Suppressor macrophage treated with lipopolysaccharide for 4 hours (primary cell): ENCODE measurements at places on chromosomes 1 and 21.

DNA sequence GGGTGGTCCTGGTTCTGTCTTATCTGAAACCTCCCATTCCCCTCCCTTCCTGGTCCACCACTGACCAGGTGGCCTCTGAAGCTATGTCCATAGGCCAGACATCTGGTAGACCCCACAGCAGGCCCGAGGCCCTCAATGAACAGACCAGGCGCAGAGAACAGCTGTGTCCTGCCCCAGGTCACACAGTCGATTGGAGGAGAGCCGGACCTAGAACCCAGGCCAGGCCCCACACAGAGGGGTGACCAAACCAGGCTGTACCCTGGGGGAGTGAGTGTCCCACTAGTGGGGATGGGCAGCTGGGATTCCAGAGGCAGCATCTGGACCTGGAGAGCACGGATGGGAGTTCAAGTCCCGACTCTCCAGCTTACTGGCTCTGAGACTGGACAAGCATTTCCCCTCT lies 29.2 kb downstream of the RNU1-1 start:
- no peak for DNase-seq

- DNase-seq, result peak; percentile 34
Measured at GRCh38 chr1:212286556-212287131, 1.4 kb downstream of the PPP2R5A start.

DNA sequence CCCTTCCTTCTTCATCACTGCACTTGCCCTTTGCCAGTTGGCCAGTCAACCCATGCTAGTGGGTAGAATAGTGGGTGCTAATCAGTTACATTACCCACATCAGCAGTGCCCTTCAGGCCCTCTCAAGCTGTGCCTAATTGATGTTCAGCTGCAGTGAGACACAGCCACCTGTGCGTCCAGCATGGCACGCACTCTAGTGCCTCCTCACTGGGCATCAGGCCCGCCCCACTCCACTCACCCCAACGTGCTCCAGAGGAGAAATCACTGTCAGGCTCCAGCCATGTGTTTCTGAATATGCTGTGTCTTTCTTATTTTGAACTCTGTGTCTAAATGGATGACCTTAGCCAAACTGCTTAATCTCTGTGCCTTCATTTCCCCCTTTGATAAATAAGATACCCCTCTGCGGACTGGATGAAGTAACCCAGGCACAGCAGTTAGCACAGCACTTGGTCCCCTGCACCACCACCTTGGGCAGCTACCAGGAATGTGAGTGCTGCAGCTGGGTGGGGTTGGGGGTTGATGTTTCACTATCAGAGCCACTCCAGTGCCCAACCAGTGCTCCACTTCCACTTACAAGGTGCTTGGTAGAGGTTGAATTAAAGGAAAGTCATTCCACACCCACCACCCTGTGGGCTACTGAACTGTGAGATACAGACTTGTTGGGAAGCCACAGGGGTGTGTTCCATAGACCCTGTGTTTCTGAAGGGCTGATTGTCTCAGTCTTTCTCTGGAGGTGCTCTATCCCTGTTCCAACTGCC lies 8.9 kb upstream of the ADORA3 start:
- no peak for DNase-seq

DNA sequence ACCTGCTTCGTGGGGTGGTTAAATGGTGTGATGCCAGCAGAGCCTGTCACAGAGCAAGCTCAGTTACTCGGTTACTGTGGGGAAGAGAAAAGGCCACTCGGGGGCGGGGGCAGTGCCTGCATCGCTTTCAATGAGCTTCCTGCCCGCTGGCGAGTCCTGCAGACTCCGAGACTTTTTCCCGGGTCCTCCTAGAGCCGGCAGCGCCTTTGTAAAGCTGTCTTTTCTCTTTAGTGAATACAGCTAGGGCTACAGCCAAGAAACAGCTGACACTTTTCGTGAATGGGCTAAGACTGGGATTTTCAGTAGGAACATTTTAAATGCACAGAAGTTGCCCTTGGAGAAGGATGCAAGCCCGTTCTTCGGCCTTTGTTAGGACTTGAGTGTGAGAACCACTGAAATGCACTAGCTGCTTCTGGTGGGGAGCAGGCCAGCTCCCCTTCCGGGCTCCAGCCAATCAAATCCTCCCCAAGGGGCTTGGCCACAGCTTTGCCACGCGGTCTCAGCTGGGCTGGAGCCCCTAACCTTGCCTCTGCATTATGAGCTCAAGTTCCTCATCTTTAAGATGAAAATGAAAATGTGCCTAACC lies 23.4 kb upstream of the EFHD2 start:
- peak; percentile 36 for DNase-seq

DNA sequence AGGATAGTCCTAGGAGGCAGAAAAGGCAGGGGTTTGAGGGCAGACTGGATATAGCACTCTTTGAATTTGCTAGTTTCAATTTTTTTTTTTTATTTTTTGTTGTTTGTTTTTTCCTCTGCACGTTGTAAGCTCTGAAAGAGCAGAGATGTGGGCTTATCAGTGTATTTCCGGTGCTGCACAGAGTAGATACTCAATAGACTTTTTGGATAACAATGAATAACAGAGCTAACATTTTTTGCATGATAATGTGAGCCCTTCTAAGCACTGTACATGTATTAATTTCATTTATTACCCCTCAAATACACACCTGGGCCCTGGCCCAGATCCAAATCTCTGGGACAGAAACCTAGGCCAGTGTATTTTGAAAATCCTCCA lies 17.1 kb upstream of the PARP1 start:
- no peak for DNase-seq

- no peak for DNase-seq
Measured at GRCh38 chr1:212247179-212247721, 38.0 kb upstream of the PPP2R5A start.

- DNase-seq, result no peak
Measured at GRCh38 chr1:93186667-93187066, 6.1 kb downstream of the CCDC18 start.

- peak; percentile 53 for DNase-seq
Measured at GRCh38 chr21:36209626-36210171, 53.1 kb downstream of the DOP1B start.

DNA sequence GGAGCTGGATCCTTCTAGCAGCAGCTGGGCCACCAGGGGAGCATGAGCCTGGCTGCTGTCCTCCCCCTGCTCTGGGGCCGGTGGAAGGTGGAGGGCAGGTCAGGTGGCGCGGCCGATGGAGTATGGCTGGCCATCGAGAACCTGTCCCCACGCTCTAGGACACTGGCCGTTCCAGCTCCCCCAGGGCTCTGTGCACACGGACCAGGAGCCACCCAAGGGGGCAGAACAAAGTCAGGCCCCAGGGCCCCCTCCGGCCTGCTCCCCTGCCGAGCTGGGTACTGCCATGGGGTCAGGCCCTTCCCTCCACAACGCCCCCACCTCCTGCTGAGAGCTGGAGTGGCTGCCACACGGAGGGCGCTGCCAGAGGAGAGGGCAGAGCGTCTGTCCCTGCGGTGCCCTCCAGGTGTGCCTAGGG lies 4.5 kb upstream of the PLCH2 start:
- DNase-seq, result no peak

GRCh38 chr1:109910123-109910962 lies at the start of gene CSF1:
TSS of gene CSF1 (plus strand) at chr1:109910849. CDS start at chr1:109911024, 175 bp downstream.
- DNase-seq, result peak; percentile 88

DNA sequence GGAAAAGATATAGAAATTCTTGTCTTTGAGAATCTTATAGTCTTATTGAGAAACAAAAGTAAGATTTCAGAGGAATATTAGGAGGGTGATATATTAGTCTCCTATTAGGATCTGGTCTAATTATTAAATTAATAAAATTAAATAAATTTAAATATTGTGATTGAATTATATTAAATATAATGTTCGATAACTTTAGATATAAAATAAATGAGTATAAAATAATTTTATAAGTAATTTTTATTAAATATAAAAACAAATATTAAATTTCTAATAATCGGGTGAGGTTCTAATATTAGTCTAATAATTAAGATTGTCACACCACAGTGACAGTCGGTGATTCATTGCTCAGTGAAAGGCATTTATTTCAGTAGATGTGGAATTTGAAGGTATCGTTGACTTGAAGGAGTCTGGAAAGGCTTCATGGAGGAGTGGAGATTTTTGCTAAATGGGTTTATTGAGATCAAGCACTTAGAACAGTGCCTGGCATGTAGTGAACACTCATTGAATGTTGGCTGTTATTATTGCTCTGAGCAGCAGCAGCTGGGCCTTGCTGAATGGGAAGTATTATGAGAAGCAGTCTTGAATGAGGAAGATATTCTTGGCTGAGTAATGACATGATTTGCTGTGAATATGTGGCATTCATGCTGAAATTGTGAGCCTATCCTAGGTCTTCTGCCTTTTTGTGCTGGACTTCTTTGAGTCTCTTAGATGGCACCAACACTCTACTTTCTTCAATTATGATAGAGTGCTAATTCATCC lies 74.6 kb downstream of the USP25 start:
- peak; percentile 13 for DNase-seq

DNA sequence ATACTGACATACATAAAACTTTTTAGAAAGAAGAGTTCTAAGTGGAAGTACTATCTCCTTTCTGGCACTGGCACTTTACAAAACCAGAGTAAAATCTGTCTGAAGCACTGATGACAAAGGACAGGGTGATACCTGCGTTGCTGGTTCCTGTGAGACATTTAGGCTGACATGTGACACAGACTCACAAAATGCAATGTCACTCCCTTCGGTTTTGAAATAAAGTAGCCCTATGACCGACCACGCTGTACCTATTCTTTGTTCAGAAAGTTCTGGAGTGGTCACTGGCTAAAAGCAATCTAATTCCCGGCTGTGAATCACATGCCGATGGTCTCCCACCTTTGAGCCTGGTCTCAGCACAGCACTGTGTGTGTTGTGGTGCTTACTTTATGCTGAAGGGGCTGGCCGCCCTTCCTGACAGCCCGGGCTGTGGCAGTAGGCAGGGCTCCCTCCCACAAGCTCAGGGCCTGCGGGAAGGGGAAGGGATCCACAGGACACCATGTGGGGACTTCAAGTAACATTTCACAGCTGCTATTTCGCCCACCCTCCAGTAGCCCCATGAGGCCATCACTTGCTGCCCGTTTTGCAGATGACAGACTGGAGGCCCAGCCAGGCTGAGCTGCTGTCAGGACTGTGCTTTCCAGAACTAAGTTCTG lies 48.0 kb downstream of the MRPL37 start:
- DNase-seq, result no peak

GRCh38 chr1:195962051-195962450 lies 646.2 kb downstream of the KCNT2 start:
- no peak for DNase-seq

- DNase-seq, result no peak
Measured at GRCh38 chr1:115726161-115726560, 42.4 kb downstream of the CASQ2 start.

DNA sequence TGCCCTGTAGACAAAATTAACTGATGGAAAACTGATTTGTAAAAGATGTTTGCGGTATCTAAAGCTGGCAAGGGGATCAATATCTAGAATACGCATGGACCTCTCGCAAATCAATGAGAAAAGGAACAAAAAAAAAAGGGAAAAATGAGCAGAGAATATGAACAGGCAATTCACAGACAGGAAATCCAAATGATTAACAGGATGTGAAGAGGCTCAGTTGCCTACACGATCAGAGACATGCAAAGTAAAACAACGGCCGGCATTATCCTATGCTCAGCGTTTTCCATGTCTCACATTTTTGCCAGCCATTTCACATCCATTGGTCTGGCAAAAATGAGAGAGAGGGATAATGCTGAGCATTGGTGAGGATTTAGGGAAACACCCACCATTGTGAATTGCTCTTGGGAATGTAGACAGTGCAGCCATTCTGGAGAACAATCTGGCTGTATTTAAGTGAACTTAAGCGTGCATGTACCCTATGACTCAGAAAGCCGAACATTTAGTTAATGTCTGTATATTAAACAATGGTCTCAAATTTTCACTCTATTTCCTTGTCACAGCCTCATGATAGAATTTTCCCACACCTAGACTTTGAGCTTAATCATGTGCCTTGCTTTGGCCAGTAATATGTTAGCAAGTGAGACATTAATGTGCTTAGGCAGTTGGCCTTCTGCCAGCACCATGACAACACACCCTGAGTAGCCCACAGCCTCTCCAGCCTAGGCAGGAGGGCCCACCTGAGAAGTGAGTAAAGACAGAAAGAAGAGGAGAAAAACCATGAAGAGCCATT lies 61.0 kb upstream of the NBPF3 start:
- no peak for DNase-seq

GRCh38 chr1:22057861-22058260 lies 5.4 kb downstream of the CDC42 start:
- no peak for DNase-seq

- no peak for DNase-seq
Measured at GRCh38 chr1:205224736-205225135, 3.0 kb upstream of the TMCC2 start.

DNA sequence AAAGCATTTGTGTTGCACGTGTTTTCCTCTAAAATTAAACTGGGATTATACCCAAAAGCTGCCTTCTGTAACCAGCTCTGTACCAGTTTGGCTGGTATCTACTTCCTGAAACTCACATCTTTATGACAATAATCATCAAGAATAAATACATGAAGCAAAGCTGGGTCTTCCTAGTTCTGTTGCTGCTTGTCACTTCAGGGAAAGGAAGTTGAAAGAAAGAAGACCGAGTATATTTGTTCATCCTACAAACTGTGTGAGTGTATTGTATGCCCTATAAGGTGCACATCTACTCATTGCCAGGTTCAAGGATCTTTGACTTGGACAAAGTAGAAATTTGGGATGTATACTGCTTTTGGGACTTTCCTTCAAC lies 29.1 kb upstream of the IFNGR2 start:
- peak; percentile 77 for DNase-seq

GRCh38 chr21:31360717-31361116 lies 16.7 kb upstream of the TIAM1 start:
- peak; percentile 37 for DNase-seq
